CD8-positive, alpha-beta memory T cell (primary cell): ENCODE measurements at places on chromosomes 3 and 15. TPM values are rescaled to one million over a fixed set of nuclear protein-coding genes. Genes with fewer than 3 reads are reported as not detected.
A peak's percentile ranks its signal among the peaks of the same experiment; 100 is the strongest.

Gene PAK6
- 1.9 TPM for total RNA-seq

DNA sequence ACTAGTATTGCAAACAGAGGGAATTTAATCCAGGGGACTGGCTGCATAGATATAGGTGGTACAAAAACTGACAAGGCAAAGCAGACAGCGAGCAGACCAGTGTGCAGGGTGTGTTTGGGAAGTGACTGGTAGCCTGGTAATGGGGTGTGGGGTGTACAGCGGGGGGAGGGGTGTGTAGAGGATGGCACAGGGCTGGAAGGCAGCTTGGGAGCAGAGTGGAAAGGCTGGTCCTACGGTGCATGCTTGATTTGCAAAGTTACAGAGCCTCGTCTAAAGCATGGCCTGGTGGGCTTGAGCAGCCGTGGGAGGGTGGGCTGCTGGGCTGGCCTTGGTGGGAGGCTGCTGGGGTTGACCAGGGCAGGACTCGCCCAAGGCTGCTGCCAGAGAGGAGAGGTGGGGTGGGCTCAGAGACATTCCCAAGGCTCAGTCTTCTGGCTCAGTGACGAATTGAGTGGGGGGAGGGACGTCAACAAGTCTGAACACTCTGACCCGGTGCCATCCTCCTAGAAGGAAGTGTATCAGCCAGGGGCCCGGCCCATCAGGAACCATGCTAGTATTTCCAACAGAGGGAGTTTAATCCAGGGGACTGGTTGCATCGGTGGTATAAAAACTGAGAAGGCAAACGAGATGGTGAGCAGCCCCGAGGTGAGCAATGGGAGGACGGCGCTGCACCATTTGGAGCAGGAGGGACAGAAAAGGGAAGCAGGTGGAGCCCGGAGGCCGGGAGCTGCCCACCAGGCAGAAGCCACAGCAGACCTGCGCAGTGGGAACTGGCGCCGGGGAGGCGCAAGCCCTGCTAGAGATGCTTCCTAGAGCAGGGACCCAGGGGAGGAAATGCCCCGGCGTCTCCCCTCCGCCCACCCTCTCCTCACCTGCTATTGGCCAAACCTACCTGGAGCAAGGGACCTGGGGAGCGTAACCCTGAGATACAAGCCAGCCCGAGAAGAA lies 29.2 kb downstream of the CPN2 start:
- no peak for DNase-seq

DNA sequence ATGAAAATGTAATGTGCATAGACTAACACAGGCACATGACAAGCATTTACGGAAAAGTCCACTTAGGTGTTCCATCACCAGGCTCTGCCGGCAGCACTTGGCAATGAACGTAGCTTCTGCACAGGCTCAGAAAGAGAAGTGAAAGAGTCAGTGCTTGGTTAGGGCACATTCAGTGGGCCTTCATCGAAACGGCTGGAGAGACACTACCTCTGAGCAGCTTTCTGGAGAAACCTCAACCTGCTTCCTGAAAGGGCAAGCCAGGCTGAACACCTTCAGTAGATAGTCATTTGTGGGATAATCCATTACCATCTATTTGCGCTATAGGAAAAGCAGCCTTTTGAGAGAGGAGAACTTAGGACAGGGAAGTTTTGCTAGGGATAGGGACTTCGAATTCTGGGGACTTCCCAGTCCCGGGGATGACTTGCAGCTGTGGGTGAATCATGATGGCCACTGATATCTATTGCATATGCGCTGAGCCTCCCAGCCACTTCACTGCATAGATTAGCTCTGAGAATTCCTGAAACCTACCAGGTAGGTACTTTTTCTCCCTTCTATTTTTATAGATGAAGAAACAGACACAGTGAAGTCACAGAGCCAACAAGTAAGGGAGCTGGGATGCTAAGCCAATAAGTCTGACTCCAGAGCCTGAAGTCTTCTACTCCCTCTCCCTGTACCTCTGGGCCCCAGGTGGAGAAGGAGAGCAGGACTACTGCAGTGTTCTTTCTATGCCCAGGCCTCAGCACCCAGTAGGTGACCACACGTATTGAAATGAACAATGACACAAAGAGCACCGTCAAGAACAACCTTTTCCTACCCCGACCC lies 4.2 kb upstream of the SH2D7 start:
- DNase-seq = no peak

DNA sequence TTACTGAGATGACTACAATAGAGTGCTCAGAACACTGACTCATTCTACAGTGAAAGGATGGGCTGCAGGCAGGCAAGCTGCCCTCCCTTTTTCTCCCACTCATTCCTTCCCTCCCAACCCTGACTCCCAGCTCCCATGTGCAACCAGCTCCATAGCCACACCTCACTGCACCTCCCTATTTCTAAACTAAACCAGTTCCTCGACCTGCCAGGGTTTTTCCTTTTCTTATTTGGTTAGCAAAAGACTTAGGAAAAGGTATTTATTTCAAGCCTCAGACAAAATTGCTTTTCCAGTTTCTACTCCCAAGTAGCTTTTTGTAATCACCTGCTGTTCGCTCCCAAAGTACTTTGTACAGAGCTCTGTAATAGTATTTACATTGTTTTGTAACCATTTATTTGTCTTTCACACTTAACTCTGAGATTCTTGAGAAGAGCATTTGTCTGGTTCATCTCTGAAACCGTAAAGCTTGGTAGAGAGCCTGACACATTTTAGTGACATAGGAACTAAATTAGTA lies 2.2 kb downstream of the AADAC start:
- DNase-seq = no peak

Gene LYSMD4
- total RNA-seq = 7.9 TPM

Gene LNP1
- 1.6 TPM for total RNA-seq

DNA sequence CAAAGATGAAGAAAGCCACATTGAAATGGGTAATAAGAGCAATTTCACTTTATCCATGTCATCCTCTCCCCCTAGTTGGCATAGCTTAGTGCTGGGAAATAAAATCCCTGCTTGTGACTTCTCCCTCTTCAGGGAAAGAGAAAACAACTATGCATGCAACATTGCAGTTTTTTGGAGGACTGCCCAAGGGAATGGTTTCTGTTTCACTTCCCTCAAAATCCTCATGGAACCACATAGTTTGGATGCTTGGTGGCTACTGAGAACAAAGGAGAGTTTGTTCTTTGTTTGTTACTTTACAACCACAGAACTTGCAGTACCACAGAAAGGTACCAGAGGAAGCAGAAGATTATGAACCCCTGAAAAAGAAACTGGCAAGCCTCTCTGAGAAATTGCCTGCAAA lies 384.6 kb upstream of the RORA start:
- DNase-seq = no peak

Gene ZNF660
- 0.53 TPM for total RNA-seq

DNA sequence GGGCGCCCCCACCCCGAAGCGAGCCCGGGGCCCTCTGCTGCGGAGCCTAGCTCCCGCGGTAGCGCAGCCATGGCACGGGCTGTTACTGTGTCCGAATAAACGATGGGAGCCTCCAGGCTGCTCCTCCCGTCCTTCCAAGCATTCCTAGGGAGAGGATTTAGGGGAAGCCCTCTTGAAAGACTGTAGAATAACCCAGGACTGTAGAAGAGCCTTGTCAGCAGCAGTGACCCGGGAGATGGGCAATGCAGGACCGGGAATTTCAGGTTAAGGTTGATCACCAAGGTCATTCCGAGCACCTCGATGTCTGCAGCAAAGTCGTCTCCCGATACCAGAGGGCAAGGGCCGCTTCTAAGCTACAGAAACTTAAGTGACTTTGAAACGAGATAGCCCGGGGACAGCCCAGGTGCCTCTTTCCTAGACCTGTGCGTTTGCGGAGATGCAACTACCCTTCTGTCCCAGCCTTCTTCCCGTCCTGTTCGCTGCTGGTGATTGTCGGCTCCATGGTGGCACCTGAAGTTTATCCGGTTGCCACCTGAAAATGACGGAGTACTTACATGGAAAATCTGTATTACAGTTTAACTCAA lies 753 bp upstream of the MYO5A start:
- peak; percentile 3 for DNase-seq

- no peak for DNase-seq
Measured at GRCh38 chr15:53447053-53447574, 312.3 kb downstream of the WDR72 start.

DNA sequence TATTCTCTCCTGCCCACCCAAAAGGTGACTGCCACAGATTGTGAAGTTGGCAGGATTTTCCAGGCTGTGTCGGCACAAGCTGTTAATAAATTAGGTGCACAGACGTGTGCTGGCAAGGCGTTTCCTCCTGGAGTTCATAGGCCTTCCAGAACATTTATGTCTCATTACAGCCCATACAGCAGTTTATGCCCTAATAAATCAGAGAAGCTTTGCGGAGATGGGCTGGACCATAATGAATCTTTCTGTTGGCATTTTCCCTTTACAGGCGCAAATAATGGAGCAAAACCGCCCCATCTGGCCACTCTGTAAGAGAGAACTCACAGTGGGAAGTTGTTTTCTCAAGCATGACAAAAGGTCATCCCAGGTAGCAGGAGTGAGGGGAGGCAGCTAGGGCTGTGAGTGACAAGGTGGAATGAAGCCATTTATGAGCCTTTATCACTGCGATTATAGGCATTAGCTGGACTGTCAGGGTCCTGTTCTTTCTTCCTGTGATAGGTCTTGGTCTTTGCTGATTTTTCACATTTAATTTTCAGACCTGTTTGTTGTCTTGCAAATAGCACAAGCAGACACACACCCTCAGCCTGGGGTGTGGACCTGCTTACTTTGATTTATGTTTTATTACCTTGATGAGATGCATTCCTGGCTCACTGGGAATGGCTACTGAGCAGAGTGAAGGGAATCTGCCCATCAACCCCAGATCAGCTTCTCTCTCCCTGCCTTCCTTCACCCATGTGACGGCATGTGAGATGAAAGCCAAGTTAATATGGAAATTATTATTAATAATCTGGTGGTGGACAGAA lies 257.5 kb downstream of the LRTM1 start:
- DNase-seq = no peak

DNA sequence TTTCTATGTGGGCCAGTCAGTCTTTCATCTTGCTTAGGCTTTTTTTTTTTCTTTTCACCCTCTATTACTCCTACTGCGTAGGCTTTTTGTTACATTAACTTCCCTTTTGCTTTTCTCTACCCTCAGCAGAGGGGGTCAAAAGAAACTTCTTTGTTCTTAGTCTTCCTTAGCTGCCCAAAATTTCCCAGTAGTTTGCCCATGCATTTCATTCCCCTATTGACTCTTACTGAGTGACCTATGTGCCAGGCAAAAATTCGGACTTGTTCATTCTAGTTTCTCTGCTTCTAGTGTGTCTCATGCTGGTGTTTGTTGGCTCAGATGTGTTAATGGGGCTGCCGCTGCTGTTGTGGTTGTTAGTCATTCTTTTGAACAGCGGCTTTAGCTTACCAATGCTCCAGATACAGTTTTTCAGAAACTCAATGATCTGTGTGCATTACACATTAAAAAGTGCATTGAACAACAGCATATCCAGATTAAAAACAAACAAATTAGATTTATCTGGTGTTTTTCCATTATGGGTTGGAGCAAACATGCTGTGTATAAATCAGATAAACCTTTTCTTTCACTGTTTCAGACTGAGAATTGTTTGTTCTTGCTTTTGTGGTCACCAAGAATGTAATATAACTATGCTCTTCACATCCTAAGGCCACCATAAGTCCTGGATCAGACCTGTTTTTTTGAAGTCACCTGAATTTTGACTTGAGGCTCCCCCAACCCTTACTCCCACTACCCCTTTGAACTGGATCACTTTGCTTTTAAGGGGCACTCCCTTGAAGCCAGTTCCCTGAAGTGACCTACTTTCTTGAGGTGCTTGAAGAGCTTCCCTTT lies 43.1 kb downstream of the PDE8A start:
- no peak for DNase-seq

DNA sequence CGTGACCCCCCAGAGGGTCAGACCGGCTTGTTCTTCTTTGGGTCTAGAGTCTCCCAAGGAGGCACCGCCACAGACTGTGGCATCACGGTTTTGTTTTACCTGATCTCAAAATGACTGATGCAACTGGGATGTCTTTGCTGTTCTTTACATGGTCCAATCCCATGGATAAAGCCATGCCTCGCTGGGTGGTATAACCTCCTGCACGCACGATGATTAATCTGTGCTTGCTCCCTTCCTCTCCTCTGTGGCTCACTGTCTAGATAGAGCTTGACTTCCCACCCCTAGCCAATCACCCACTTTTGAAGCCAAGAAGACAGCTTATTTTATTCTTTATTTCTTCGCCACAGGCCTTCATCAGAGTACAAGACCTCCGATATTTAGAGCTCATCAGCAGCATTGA lies 36.6 kb upstream of the RHO start:
- DNase-seq = no peak

GRCh38 chr3:112688819-112689218 lies 47.9 kb upstream of the CCDC80 start:
- DNase-seq = no peak

Gene APBA2
- total RNA-seq = 18.0 TPM

- DNase-seq = no peak
Measured at GRCh38 chr3:86989006-86989405, 1.9 kb downstream of the VGLL3 start.

Gene PROK2
- total RNA-seq = 0.28 TPM

DNA sequence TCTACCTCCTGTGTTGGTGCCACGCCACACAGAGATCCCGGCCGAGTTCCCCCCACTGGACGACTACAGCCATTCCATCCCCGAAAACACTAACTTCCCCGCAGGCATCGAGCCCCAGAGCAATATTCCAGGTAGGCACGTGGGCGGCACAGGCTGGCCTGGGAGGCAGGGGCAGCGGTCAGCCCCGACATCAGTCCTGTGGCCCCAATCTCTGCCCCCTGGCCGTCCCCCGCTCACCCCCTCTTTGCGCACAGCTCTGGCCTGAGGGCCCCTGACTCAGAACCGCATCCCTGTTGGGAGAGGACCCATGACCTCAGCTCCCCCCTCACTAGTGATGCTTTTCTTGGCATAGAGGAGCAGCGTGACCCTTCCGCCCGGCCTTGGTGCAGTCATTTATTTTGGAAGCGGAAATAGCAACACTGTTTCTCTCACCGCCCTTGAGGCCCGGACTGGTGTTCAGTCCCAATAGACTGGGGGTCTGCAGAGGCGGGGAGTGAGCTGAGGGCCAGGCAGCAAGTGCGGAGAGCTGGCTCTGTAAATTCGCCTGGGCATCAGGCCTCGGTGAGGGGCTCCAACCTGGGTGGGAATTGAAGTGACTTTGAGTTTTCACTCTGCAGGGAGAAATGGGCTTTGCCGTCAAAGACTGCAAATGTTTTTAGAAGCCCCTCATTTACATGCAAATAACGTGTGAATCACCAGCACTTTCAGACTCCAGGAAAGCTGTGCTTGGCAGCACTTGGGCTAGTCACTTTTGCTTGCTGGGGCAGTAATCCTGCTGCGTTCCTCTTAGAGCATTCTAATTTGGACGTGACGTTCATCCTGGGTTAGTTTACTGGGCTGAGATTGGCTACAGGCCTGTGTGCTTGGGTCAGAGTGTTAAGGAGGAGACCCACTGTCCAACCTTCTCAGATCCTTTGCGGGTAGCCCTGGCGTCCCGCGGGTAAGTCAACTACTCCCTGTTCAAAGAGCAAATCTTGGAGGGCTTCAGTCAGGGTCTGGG lies 88.9 kb downstream of the AAGAB start:
- no peak for DNase-seq

Gene CPLX3
- total RNA-seq = not detected

Gene STAB1
- total RNA-seq = 7.6 TPM

GRCh38 chr3:71149959-71150954 lies 433.3 kb downstream of the FOXP1 start:
- DNase-seq = no peak

GRCh38 chr3:14658978-14659377 lies 7.4 kb downstream of the CCDC174 start:
- no peak for DNase-seq
